ENCODE measurements at places on chromosomes 16 and 17.

DNA sequence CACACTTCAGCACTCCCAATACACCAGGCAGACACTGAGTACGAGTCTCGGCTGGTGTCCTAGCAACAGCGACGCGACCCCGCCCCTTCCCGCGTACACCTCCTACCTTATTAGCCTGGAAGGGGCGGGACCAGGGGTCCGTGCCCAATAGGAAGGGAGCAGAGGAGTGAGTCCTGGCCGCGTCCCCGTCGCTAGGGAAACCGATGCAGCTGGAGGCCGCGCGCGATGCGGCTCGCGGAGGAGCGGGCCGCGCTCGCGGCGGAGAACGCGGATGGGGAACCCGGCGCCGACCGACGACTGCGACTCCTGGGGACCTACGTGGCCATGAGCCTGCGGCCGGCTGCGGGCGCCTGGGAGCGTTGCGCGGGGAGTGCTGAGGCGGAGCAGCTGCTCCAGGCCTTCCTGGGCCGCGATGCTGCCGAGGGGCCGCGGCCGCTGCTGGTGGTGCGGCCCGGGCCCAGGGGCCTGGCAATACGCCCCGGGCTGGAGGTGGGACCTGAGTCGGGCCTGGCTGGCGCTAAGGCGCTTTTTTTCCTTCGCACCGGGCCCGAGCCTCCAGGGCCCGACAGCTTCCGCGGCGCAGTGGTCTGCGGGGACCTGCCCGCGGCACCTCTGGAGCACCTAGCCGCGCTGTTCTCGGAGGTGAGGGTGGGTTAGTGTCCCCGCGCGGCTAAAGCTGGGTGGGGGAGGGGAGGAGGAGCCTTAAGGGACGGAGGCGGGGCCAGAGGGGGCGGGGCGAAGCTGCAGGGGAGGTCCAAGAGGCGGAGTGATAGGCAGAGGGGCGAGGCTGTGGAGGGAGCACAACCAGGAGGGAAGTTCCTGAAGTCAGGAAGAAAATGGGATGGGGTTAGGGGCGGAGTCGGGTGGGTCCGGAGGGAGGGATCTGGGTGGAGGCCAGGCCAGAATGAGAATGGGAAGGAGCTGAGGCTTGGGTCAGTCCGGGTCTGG is at the start of gene DNAH9:
Gene DNAH9, plus strand, starts transcription at position 197 of the 948 bp plus-strand sequence. Its CDS starts 29 bp downstream, at position 226.
- DNase-seq: no peak

DNA sequence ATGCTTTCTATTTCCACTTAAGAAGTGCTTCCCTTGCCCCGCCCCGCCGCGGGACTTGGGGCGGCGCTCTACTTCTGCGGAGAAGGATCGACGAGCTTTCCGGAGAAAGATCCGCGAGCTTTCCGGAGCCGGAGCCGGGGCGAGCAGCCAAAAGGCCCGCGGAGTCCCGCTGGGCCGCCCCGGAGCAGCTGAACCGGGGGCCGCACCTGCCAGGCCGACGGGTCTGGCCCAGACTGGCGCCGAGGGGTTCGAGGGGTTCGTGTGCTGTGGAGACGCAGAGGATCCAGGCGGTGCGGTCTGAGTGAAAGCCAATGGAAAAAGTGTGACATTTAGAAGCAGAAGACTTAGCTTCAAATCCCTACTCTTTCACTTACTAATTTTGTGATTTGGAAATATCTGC is 50.8 kb downstream of the TBC1D26 start:
- DNase-seq: no peak

DNA sequence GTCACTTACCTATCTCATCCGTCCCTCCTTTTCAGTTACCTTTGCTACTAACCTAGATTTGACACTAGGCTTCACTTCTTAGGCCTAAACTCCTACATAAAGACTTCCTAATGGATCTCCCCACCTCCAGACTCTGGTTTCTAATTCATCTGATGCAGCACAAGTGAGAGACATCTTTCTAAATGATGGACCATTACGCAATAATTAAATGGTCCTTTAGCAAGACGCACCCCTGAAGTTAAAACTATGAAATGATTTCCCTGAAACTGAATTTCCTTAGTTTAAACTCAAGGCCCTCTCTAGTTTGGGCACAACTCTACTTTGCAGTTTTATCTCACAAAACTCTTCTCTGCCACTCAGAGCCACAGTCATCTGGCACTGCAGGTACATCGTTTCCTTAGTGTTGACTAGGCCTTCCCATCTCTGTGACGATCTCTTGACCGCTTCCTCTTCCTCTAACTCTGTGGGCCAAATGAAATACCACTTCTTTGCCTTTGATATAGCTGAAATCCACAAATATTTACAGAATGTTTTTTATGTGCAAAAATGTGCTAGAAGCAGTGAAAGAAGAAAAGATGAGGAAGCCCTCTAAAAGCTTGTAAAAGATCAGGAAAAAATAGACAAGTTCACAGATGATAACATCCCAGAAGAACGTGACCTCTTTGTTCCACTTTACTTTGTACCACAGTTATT is 3.3 kb downstream of the SYNRG start:
- DNase-seq: peak; percentile 27

DNA sequence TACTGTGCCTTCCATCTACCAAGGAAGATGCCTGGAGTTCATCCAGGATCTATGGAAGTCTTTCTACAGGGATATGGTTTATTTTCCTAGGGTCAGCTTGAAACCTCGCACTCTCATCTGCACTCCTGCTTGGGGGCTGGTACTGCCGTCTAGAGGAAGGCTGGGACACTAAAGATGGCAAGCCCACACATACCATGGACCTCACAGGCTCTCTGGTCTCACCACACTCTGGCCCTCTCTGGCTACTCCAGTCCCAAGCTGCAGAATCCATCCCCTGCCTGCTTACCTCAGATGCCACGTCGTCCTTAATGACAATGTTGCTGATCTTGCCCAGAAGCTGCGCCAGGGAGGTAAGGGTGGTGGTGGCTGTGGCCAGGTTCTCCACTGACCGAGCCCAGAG is 2.1 kb upstream of the UNC119 start:
- no peak for DNase-seq

- no peak for DNase-seq
Measured at GRCh38 chr16:68070806-68071517, 14.2 kb upstream of the NFATC3 start.
